ENCODE measurements at places on chromosomes 2 and 18.

DNA sequence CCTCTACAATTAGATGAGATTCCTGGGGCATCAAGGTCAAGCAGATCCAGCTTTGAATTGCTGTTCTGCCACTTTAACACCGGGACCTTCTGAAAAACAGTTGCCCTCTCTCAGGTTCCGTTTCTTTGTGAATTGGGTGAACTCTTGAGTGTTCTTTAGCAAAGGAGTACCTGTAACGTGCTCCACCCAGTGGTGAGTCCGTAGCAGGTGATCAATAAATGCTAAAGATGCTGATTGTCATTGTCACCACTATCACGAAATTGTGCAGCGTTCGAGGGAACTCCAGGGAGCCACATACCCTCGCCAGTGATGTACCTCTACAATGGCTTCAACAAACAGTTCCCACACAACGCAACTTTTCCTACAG lies 81.9 kb downstream of the TCF7L1 start:
- no peak for DNase-seq

- no peak for DNase-seq
These were observed 2.8 kb downstream of the ONECUT2 start for GRCh38 chr18:57437766-57438671.

DNA sequence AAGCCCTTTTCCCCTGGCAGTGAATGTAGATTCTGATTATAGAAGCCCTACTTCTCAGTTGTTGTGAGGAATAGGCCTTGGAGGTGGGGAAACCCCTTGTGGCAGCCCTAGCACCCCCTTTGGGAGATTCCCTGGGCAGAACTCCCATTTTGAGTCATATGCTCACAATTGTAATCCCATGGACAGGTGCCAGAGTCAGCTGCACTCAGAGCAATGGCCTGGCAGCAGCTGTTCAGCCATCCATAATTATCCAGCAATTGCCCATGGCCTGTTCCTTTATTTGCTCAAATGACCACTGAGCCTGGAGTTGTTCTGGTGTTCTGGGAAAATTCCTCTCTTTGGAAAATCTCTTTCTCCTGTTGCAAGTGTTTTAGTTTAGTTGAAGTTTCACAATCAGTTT lies 71.7 kb downstream of the PTRHD1 start:
- no peak for DNase-seq

DNA sequence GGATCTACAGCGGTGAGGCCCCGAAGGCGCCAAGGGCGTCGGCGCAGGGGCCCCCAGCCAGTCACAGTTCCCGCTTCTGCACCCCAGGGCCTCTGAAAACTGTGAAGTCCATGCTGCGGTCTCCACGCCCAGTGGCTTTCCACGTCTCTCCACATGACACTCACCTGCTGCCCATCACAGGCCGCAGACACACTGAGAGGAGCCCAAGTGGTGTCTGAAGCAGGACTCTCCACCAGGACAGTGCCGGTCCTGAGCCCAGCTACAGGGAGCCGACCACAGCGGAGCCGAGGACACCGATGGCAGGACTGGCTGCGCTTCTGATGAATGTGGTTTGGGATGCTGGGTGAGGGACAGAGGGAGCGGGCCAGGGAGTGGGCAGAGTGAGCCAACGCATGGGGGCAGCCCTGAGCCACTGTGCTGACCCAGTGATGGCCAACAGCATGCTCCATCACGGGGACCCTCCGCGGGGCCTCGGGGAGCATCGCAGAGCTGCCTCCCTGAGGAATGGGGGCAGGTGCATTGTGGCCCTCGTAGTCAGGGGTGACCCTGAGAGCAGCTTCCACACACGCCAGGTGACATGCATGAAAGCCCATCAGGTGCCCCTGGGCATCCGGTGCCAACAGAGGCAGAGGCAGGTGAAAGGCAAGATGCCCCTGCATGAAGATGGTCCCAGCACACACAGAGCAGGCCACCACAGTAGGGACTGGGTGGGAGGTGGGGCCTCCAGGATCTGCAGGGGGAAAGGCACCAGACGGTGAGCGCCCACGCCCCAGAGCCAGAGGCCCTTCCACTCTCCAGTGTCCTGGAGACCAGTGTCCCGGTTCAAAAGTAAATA lies 116.6 kb downstream of the HDAC4 start:
- no peak for DNase-seq

GRCh38 chr2:106956416-106956815 lies 70.4 kb upstream of the ST6GAL2 start:
- DNase-seq = no peak

DNA sequence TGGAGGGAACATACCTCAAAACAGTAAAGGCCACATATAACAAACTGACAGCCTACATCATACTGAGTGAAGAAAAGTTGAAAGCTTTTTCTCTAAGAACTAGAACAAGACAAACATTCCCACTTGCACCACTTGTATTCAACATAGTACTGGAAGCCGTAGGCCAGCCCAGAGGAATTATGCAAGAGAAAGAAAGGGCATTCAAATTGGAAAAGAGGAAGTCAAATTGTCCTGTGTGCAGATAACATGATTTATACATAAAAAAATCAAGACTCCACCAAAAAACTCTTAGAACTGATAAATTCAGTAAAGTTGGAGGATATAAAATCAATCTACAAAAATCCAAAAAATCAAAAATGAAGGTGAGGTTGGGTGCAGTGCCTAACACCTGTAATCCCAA lies 8.0 kb upstream of the KDM3A start:
- no peak for DNase-seq

DNA sequence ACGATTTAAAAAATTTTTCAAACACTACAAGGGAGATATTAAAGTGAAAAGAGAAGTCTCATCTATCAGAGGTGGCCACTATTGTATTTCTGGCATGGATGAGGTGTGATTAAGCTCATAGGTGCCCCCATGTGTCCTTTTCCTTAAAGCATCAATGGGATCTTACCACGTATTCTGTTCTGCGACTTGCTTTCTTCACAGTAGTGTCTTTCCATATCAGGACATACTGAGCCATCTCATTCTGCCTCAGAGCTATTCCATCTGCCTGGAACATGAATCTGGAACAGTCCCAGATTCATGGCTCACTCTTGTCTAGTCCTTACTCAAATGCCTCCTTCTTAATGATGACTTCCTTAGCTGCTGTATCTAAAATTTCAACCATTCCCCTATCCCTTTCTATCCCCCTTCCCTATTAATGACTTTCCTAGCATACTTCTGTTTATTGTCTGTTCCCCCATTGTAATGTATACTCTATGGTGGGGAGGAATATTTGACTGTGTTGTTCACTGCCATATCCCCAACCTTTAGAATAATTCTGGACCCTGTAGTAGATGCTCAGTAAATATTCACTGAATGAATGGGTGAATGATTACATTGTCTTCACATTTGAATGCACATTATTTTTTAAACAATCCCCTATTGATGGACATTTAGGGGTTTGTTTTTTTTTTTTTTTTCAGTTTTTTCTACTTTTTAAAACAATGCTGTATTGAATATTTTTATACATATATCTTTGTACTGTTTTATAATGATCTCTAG lies 11.1 kb downstream of the STAMBP start:
- no peak for DNase-seq

DNA sequence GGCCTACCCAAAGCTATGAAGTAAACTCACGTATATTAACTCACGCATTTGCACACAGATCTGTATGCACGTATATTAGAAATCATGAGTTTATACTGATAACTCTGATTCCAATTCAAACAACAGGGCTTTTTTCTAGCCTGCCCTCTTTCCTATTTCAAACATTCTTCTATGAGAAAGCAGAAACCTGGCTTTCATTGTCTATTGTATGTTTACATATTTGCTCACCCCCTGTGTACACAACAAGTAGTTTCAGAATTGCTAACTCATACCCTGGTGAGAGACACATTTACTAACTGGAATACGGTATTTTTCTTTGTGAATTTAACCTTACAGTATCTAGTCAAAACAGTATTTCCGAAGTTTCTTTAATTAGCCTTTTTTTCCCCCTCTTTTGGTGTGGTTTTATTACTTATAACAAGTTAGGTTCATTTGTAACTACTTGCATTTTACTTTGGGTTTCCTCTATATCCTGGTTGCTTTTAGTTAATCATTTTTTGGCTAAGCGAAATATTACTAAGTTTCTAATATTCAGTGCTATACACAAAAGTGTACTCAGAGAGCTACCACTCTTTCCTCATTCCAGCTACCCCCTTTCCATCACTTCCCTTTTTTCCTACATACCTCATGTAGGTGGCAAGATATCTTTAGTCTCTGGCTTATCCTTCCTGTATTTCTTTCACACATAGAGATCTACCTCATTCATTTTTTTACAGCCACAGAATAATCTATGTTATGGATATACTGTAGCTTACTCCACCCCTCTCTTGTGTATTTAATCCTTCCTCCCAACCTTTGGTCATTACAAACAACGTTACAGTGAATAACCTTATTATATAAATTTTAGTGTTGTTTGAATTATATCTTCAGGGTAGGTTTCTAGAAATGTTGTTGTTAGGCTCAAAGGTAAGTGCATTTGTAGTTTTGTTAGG lies 112.7 kb upstream of the BCL2L11 start:
- no peak for DNase-seq

DNA sequence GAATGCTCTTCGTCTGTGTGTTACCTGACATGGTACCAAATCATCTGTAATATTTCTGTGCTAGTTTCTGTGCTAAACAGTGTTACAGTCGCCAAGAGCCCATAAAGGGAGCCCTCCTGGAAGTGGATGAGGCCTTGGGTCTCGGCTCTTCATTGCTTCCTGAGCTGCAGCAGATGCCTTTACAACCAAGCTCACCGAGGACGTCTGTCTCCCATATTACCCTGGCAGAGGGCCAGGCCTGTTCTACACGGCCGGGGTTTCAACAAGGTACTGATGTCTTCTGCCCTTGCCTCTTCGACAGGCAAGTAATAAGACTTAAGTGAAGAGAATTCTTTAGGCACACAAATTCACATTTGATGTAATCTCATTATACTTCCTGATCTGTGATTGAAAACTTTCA lies 16.8 kb downstream of the RPL31 start:
- DNase-seq = no peak

GRCh38 chr2:121976926-121977325 lies 221.5 kb downstream of the TSN start:
- no peak for DNase-seq

DNA sequence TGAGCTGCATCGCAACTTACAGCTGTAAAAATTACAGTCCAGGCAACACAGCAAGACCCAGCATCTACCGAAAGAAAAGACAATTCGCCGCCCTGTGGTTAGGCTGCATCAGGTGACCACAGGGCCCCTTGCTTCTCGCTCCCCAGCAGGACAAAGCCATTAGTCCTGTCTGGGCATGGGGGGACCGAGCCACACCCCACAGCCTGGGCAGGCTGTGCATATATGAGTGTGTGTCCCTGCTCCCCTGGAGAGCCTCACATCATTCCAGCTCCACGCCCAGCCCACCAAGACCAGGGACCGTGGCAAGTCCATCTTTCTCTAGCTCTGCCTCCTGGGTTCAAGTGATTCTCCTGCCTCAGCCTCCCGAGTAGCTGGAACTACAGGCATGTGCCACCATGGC lies 33.9 kb downstream of the SNORC start:
- no peak for DNase-seq

GRCh38 chr2:226799211-226799975 lies at the start of gene IRS1:
IRS1 (minus strand) TSS chr2:226799820; CDS start chr2:226798738, 1,082 bp downstream.
- peak; percentile 66 for DNase-seq

GRCh38 chr2:20411361-20411894 lies 35.4 kb upstream of the RHOB start:
- DNase-seq = peak; percentile 72

- DNase-seq = no peak
These were observed 176.6 kb upstream of the SKOR2 start for GRCh38 chr18:47427923-47428637.

GRCh38 chr2:147016181-147016580 lies 828.6 kb upstream of the ACVR2A start:
- DNase-seq = no peak

GRCh38 chr2:235278771-235279355 lies 215.0 kb upstream of the AGAP1 start:
- no peak for DNase-seq

All from activated CD4-positive, alpha-beta T cell treated with anti-CD3 and anti-CD28 coated beads, Interleukin-2, amount 50 U/mL, for 1 hour (primary cell).